ENCODE measurements at places on chromosomes 5 and 9.

DNA sequence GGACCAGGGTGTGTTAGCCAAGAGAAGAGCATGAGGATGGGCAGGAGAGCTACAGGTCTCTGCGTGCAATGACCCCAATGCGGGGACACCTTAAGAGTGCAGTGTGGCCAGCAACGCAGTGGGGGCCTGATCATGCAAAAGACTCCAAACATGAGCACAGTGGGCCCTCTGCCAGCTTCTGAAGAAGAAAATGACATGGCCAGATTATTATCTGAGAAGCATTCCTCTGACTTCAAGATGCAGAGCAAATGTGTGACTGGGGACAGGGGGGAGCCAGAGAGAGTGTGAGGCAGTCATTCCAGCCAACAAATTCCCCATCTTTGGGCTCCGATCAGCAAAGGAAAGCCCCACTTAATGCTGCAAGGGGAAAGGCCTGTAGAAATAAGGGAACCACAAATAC lies 229.4 kb downstream of the CDK5RAP2 start:
- DNase-seq: no peak

- no peak for DNase-seq
These were observed 1030.2 kb downstream of the EFNA5 start for GRCh38 chr5:106640511-106640910.

- no peak for DNase-seq
These were observed 388.4 kb upstream of the PTGER4 start for GRCh38 chr5:40291338-40291737.

GRCh38 chr9:27925815-27926214 lies 352.5 kb upstream of the C9orf72 start:
- DNase-seq: no peak

DNA sequence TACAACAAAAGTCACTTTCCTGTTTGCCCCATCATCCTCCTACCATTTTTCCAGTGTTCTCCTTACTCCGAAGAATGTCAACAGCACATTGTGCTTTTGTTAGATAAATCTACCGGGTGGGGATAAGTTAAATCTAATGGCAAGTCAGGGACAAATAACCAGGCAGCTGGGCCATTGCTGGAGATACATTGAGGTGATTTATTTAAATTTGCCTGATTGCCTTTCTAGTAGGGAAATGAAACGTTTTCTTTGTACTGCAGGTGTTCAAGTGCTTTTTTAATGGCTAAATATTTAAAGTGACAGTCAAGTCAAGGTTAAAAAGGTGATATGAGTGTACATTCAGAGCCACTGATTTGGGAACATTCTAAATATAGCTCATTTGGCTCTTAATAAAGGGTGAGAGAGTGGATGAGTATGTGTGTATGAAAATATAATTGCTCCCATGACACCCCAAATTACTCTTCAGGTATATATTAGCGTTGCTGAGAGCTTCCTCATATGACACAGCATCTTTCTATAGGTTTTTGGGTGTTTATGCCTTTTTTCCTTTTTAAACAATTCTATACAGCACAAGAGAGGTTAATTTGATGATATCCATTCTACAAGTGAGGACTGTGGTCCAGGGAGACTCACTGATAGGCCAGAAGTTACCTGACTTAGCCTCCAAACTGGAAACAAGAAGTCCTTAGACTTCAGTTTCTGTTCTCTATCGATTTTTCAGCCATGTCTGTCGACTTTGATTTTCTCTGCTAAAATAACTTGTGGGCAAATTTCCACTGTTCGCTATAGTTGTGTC lies 51.9 kb downstream of the DMRT2 start:
- no peak for DNase-seq

- no peak for DNase-seq
These were observed 66.6 kb downstream of the SERINC5 start for GRCh38 chr5:80189201-80189600.

DNA sequence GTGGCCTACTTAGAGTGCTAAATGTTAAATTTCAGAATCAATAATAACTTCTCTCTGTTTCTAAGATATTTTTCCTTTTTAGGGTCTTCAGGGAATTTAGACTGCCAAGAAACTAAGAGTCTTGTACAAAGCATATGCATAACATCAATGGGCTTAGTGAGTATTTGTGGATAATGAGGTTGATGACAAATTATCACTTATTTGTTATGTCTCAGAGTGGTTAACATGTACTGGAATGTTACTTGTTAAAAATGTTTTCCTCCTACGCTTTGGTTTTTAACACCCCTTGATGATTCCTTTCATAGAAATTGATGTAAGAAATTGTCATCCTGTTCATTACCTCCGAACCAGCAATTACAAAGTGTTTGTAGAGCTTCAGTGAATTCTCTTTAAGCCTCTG lies 144.3 kb downstream of the MRPS30 start:
- DNase-seq: no peak

- no peak for DNase-seq
These were observed 51.3 kb upstream of the GRIA1 start for GRCh38 chr5:153439130-153439529.

- DNase-seq: no peak
These were observed 912.3 kb downstream of the TAF11L14 start for GRCh38 chr5:18546591-18546990.

DNA sequence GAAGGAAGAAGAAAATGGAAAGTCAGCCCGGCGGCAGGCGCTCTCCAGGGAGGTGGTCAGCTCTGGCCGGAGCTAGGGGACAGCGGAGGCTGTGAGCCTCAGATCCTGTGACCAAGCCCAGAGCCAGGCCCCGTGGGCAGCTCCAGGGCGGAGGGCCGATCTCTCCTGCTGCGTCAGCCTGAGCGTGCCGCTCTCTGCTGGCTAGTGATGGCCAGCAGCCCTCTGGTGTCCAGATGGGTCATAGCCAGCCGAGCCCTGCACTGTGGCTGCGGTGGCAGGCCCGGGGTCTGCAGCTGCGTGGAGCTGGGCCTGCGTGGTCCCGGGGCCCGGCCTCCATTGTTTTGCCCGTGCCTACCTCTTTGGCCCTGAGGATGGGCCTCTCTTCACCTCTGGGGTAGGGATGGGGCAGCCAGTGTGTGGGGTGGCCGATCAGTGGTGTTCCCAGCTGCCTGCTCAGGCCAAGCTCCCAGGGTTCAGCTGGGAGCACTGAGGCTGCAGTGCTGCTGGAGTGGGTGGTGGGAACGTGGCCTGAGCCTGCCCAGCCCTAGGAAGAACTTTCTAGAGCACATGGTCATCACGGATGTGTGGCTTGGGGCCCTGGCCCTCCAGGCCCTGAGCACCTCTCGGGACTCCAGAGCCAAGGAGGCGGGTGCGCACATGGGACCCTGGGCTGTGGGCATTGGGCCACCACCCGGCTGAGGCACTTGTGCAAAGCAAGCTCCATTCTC lies 17.1 kb upstream of the NRARP start:
- DNase-seq: no peak

GRCh38 chr9:126303488-126303887 lies 23.1 kb upstream of the MVB12B start:
- no peak for DNase-seq

GRCh38 chr5:14134083-14134482 lies 9.1 kb upstream of the TRIO start:
- DNase-seq: no peak

GRCh38 chr5:1392801-1393565 lies 48.1 kb upstream of the CLPTM1L start:
- DNase-seq: no peak

DNA sequence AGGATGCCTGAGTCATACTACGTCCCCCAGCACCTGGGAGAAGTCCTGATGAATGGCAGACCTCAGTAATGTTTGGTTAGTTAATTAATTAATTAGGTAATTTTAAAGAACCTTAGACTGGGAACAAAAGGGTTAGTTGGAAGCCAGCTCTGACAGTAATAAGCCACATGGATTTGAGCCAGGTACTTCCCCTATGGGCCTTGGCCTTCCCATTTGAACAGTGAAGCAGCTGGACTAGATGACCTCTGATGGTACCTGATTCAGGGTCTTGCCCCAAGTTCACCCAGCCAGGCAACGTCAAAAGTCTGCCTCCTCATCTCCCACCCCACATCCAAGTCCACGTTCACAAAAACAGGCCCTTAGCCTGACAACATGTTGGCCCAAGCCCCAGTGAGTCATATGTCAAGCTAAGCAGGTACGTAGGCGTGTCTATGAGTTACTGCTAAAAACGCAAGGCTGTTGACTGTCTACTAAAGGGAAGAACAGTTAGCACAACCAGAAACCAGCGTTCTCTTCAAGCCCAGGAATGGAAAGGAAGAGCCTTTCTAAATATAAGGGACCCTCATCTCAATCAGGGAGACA lies 303.2 kb downstream of the ACTL7B start:
- DNase-seq: no peak

GRCh38 chr9:133862585-133863256 lies 124.6 kb upstream of the SARDH start:
- no peak for DNase-seq

- no peak for DNase-seq
These were observed 18.3 kb upstream of the NDST1 start for GRCh38 chr5:150489360-150490295.

GRCh38 chr5:42813533-42813932 lies 1.8 kb upstream of the SELENOP start:
- no peak for DNase-seq

DNA sequence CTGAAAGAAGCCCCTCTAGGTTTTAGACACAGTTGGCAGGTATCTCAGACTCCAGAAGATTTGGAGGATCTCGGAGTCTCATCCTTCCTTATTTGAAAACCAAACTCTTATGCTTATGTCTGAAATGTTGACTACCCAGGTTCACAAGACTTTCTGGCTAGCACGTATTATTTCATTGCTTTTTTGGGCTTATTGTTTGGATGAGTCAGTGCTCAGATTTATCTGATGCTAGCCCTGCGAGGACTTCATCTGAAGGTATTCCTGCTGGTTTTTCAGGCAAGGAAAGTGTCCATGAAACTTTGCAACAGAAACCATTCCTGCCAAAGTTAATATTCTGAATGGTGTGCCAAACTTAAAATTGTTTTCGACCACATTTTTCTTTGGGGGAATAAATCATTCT lies 8.5 kb downstream of the OSTF1 start:
- no peak for DNase-seq

- DNase-seq: no peak
These were observed 46.2 kb upstream of the FCN2 start for GRCh38 chr9:134834217-134834956.

DNA sequence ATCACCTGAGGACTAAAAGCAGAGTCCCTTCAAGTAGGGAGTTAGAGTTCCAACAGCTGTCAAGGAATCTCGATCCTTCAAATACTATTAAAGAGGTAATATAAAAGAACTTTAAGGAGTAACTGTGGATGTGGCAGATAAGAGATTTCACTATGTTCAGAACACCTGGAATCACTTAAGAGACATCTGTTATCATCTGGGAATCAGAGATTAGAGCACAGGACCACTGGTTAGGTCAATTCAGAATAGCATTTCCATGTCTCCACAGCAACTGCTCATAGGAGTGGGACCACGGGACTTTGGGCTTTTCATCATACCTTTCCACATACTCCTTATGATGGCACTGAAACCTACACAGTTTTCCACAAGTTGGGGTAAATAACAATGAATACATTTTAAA lies 216.6 kb downstream of the DENND1A start:
- no peak for DNase-seq

DNA sequence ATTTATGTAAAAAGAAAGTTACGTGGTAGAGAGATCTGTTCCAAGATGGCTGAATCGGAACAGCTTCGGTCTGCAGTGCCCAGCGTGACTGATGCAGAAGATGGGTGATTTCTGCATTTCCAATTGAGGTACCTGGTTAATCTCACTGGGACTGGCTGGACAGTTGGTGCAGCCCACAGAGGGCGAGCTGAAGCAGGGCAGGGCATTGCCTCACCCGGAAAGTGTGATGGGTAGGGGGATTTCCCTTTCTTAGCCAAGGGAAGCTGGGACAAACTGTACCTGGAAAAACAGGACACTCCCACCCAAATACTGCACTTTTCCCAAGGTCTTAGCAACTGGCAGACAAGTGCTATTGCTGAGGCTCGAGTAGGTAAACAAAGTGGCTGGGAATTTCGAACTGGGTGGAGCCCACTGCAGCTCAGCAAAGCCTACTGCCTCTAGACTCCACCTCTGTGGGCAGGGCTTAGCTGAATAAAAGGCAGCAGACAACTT lies 13.1 kb upstream of the HSD17B4 start:
- DNase-seq: no peak

- DNase-seq: no peak
These were observed 33.2 kb downstream of the GPR151 start for GRCh38 chr5:146482775-146483174.

DNA sequence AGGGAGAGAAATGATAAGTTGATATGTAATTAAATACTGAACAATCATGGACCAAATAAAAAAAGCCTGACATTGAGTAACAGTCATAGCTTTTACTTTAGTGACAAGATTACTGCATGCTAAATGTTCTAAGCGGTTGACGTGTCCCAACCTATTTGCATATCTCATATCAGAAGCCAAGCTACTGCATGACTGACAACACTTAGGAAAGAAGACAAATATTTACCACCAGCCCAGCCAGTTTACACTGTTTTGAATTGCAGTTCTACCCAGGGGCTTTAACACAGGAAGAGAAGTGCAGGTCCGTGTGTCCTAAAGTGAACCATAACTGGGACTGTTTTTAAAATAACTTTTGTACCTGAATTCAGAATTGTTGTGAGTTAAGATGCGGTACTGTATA lies 219.9 kb downstream of the PRDM9 start:
- no peak for DNase-seq

DNA sequence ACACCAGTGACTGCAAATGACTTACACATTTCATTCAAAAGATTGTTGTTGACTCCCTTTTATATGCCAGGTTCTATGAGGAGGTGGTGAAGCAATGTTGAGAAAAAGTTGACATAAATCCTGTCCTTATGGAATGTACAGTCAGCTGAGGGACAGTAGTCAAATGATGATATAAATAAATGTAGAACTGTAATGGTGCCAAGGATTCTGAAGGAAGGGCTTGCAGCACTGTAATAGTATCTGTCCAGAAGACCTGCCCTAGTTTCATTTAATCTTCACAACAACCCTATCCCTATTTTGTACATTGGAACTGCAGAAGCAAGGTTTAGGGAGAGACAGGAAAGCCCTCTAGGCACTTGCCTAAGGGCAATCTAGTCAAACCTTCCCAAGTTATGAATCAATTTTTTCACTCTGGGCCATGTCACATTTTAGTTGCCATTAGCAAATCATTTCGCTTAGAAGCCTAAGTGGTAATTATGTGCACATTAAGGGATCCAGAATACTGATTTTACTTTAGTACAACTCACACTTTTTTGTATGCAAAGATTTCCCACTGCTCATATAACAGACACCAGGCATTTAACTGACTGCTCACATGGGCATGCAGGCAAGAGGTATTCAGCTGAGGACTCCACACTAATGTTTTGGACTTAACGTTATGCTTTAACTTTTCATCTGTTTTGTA lies 34.5 kb upstream of the LIFR start:
- no peak for DNase-seq

DNA sequence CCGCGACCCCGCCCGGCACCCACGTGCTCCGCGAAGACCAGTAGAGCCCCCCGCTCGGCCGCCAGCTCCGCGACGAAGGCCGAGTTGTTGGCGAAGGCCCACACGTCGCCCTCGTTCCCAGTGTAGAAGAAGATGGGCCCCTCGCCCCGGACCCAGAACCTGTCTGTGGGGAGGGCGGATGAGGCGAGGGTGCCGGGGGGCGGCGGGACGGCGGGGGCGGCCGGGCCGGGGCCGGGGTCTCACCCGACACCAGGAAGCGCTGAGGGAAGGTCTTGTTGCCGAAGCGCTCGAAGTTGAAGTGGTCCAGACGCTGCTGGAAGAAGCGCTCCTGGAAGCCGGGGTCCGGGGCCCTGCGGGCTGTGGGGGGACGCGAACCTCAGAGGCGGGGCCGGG lies 317 bp downstream of the DPP7 start:
- DNase-seq: no peak
